ENCODE measurements at places on chromosomes 6 and 20.

GRCh38 chr6:82185948-82186535, 61.5 kb downstream of the IBTK start:
- DNase-seq = no peak

GRCh38 chr6:72826037-72826436, 204.2 kb downstream of the KCNQ5 start:
- no peak for DNase-seq

GRCh38 chr6:163950159-163950558, 535.6 kb downstream of the QKI start:
- DNase-seq = no peak

- DNase-seq = no peak
Observed at GRCh38 chr20:2557873-2558580, 21.7 kb downstream of the TMC2 start.

DNA sequence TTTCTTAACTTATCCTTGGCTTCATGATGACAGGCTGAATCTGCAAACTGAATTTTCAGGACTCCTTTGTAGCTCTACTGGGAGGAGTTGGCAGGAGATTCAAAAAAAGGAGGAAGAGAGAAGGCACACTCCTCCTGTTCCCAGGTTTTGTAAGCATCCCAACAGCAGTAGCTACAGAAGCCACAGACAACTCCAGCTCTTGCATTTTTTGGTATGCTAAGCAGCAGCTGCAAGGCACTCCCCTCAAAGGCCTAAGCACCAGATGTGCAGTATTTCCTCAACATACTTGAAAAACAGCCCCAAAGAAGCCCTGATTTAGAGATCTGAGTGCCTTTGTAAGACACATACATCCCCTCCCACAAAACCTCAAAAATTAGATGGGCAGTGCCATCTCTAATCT, 328.6 kb upstream of the SYNCRIP start:
- DNase-seq = no peak

- DNase-seq = no peak
Observed at GRCh38 chr20:63411898-63412631, 50.9 kb upstream of the CHRNA4 start.

DNA sequence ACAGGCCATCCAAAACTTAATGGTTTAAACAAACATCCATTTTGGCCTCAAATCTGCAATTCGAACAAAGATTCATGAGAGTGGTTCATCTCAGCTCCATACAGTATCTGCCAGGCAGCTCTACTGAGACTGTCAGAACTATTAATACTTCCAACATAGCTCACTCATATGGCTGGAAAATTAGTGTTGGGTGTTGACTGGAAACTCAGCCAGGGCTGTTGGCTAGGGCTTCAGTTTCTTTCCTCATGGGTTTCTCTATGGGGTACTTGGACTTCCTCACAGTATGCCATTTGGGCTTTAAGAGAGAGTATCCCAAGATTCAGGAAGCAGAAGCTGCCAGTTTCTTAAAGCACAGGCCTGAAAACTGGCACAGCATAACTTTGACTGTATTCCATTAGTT, 240.3 kb downstream of the TPBG start:
- no peak for DNase-seq

- DNase-seq = no peak
Observed at GRCh38 chr20:57548177-57549058, 12.5 kb upstream of the PCK1 start.

DNA sequence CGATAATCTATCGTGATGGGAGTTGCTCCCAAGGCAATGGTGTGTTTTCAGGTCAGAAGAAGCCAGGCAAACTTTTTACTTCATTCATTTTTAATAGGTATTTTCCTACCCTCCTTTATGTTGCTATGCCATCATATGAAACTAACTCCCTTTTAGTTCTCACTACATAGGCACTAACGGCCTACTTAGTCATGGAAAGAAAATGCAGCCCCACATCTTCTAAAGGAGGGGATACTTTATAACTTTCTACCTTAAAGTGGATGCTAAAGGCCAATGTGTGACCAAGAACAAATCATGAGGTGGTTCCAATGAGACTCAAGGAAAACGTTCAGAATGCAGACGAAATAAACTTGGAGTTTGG, 193.8 kb downstream of the FOXA2 start:
- no peak for DNase-seq

DNA sequence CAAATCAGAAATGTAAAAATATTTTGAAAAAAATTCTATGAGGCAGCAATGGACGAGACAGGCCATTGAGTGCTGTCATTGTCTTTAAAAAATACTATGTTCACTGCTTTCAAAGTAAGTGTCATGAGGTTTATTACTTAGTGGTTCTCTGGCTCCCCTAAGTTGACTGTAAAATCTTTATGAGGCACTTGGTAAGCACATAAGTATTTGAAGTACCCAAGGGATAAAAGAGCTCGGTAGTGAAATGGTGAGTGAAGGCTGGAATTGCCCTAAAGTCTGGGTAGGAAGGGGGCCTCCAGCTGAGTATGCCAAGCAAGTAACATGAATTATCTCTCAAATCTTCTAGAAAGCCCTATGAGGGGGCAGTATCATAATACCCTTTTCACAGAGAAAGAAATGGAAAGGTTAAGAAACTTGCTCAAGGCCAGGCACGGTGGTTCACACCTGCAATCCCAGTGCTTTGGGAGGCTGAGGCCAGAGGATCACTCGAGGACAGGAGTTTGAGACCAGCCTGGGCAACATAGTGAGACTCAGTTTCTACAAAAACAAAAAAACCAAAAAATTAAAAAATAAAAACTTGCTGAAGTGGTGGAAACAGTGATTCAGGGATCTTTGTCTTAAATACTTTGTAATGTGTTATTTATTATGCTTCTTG, 5.5 kb upstream of the CTCFL start:
- no peak for DNase-seq

DNA sequence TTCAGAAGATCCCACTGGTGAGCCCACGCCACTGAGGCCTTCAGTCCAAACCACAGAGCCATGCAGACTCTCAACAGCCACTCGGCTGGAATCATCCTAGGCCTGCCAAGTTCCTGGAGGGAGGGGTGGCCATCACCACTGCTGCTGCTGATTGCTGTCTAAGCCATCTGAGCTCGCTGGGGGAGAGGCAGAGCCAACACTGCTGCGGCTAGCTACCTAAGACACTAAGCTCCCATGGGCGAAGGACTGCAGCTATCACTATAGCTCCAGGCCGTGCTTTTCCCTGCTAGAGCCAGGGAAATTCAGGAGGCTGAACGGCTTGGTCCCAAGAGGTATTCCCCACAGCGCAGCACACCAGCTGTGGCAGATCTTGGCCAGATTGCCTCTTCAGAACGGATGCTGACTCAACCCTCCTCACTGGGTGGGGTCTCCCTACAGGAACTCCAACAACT, 73.6 kb downstream of the TBC1D32 start:
- peak; percentile 72 for DNase-seq

GRCh38 chr6:95866732-95867131, 149.0 kb upstream of the FUT9 start:
- no peak for DNase-seq

Data from NCI-H2171 (cell line).